ENCODE measurements at places on chromosomes 2 and 18.

GRCh38 chr18:8389391-8390340 is 219.6 kb upstream of the RAB12 start:
- DNase-seq: no peak

DNA sequence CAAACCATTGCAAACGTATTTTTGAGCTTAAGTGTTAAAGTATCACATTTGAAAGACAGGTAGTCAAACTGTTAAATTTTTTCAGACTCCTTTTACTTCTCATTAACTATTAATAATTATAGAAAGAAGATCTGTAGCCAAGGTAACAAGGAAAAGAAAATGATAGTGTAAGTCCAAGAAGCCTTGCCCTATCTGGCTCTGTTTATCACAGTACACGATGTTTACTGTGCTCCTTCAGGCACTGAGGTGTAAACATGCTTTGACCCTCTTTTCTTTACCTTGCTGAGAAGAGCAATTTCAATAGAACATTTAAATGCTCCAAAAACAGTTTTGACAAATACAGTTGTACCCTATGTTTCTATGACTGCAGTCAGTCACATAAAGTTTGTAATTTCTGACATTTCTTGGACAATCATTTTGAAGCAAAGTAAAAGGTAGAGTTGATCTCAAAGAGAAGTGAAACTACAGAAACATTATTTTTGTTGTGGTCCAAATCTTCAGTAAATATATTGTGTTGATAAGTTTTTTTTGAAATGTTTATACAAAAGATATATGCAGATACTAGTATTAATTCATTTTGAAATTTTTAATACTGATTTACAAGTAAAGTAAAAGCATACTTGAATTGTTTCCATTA is 152.6 kb upstream of the KYNU start:
- DNase-seq: no peak

DNA sequence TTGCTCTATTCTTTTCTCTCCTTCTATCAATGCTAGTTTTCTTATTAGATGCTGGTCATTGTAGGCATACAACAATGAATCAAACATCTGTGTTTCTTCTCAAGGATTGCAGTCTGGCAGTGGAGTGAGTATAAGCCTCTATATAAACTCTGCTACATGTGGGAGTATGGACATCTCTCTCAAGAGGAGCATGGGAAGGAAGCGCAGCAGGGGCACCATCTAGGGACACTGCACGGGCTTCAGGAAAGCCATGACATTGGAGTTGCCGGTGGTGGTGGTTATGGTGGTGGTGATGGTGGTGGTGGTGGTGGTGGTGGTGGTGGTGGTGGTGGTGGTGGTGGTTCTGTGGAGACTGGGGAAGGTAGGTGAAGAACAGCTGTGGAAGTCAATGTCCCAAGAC is 462.6 kb downstream of the RNF144A start:
- DNase-seq: no peak

DNA sequence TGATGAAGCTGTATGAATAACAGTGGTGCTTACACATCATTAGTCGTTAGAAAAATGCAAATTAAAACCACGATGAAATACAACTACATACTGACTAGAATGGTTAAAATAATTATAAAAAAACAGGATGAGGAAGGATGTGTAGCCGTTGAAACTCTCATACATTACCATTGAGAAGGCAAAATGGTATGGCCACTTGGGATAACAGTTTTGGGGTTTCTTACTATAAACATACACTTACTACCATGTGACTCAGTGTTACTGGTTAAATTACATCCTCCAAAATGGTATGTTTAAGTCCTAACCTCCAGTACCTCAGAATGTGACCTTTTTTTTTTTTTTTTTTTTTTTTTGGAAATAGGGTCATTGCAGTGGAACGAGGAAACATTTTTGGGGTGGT is 58.4 kb downstream of the UBE2E3 start:
- no peak for DNase-seq
